MG63 (cell line): ENCODE measurements at places on chromosomes 12 and 14. TPM values are rescaled to one million over a fixed set of nuclear protein-coding genes. Genes with fewer than 3 reads are reported as not detected.

GRCh38 chr12:116241157-116241759, 36.2 kb downstream of the MED13L start:
- no peak for DNase-seq

- peak; percentile 85 for DNase-seq
Observed at GRCh38 chr12:65278576-65279368, at the start of gene MSRB3. TSS of gene MSRB3 (plus strand) at chr12:65278683. CDS start at chr12:65308580, 29,897 bp downstream.

Gene PLEKHG7
- not detected in 2 replicates for total RNA-seq

DNA sequence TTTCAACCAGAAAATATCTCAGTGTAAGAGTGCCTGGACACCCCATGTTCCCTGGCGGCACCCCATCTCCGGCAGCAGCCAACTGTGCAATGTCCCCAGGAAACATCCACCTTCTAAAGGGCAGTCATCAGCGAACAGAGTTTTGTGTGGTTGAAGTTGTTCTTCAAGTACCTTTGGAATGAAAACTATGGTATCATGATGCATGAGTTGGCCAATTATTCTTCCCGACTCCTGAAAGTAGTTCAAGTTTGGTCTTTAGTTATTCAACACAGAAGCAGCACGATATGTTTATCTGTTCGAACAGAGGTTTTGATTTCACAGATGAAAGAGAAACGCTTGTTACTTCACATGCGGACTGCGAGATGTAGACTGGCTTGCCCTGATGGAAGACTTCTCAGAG, 21.1 kb upstream of the TTC7B start:
- no peak for DNase-seq

Gene RIN3
- 1.4 and 2.2 TPM in 2 replicates for total RNA-seq

Gene ARL6IP4
- total RNA-seq, result 276 and 413 TPM in 2 replicates

- peak; percentile 66 for DNase-seq
Observed at GRCh38 chr14:50520947-50521815, 11.2 kb downstream of the MAP4K5 start.

Gene BIN2
- total RNA-seq, result not detected in 2 replicates

GRCh38 chr12:3133405-3133783, 56.2 kb downstream of the TSPAN9 start:
- DNase-seq, result no peak

DNA sequence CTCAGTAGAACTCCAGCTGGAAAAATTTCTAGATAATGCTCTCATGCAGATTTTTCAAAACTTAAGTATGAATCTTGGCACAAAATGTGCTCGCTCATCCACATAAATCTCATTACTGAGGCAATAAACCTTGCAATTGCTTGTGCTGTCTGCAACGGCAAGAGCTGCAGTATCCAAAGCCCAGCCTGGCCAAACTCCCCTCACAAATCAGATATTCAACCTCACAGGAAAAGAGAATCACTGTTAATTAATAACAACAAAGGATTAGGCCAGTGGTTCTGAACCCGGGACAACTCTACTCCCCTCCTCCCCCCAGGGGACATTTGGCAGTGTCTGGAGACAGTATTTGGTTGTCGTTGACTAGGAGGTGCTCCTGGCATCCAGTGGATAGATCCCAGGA, 19.2 kb upstream of the CORO1C start:
- peak; percentile 15 for DNase-seq

DNA sequence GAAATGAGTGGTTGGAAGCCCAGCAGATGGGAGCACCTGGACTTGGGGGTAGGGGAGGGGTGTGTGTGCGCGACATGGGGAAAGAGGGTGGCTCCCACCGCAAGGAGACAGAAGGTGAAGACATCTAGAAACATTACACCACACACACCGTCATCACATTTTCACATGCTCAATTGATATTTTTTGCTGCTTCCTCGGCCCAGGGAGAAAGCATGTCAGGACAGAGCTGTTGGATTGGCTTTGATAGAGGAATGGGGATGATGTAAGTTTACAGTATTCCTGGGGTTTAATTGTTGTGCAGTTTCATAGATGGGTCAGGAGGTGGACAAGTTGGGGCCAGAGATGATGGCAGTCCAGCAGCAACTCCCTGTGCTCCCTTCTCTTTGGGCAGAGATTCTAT, 9.2 kb downstream of the GABARAPL1 start:
- DNase-seq, result no peak

DNA sequence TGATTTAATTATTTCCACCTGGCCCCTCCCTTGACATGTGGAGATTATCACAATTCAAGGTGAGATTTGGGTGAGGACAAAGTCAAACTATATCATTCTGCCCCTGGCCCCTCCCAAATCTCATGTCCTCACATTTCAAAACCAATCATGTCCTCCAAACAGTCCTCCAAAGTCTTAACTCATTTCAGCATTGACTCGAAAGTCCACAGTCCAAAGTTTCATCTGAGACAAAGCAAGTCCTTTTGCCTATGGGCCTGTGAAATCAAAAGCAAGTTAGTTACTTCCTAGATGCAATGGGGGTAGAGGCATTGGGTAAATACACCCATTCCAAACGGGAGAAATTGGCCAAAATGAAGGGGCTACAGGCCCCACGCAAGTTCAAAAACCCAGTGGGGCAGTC, 31.1 kb upstream of the SPATA7 start:
- no peak for DNase-seq

DNA sequence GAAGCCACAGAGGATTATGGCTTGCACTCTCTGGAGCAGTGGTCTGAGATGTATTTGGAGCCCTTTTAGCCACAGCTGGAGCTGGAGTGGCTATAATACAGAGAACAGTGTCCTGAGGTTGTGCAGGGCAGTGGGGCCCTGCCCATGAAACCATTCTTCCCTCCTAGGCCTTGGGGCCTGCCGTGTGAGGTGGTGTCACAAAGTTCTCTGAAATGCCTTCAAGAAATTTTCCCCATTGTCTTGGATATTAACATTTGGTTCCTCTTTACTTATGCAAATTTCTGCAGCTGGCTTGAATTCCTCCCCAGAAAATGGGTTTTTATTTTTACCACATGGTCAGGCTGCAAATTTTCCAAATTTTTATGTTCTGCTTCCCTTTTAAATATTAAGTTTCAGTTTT, 79.3 kb downstream of the UNC79 start:
- DNase-seq, result no peak

DNA sequence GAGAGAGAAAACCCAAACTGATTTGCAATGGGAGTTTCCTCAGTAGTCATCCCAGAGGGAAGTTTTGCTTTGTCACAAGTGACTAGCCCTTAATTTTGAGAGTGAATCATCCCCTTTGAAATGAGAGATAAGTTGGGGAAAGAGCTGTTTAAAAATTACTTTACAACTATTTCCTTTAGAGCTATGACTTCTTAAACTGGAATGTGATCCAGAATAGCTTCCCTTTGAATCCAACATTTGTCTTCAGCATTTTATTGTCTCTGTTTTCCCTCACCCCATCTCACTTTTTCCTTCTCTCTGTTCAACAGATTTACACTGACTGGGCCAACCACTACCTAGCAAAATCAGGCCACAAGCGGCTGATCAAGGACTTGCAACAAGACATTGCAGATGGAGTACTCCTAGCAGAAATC, 109.3 kb downstream of the NAV3 start:
- peak; percentile 66 for DNase-seq

Gene NXPH4
- 1.2 TPM in 1 of 2 replicates, not detected in the other for total RNA-seq

Gene RPS6KL1
- 5.4 and 11.3 TPM in 2 replicates for total RNA-seq

DNA sequence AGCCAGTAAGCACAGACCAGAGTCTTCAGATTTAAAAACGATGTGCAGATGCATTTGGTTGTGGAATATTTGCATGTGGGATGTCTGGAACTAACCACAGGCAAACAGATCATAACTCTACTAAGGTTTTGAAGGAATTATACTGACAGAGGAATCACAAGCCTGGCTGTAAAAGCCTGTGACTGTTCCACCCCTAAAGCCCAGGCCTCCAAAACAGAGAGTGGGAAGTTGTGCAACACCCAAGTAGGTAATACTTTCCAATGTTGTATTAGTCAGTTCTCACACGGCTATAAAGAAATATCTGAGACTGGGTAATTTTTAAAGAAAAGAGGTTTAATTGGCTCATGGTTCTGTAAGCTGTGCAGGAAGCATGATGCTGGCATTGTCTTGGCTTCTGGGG, 68.1 kb upstream of the DCD start:
- no peak for DNase-seq

- DNase-seq, result no peak
Observed at GRCh38 chr14:81594012-81594411, 60.4 kb upstream of the SEL1L start.

Gene WNT1
- total RNA-seq, result not detected in 2 replicates

- peak; percentile 73 for DNase-seq
Observed at GRCh38 chr14:68464711-68465110, 328.2 kb downstream of the ZFP36L1 start.

- no peak for DNase-seq
Observed at GRCh38 chr12:59185295-59185694, 265.0 kb upstream of the LRIG3 start.
